Tongue (tissue), 3 donors: ENCODE measurements at places on chromosomes 7 and 10.
A peak's percentile ranks its signal among the peaks of the same experiment; 100 is the strongest.

DNA sequence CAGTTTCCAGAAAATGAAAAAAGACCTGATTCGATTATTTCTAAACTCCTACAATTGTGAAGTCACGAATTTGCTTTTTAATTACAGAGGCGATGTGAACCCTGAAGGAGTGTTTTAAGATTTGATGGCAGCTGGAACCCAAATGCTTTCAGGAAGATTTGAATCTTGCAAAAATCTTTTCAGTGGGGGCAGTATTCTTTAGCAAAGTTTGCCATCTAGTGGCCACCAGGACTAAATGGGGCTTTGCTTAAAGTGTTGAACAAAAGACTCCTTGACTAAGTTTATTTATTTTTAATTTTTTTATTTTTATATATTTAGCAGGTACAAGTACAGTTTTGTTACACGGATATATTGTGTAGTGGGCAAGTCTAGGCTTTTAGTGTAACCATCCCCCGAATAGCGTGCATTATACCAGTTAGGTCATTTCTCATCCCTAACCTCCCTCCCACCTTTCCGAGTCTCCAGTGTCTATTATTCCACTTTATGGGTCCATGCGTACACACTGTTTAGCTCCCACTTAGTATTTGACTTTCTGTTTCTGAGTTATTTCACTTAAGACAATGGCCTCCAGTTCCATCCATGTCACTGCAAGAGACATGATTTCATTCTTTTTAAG is 98.8 kb downstream of the CACNB2 start:
- peak; percentile 61 for DNase-seq

GRCh38 chr10:6068422-6068821 is 6.3 kb upstream of the IL2RA start:
- peak; percentile 6 for DNase-seq

DNA sequence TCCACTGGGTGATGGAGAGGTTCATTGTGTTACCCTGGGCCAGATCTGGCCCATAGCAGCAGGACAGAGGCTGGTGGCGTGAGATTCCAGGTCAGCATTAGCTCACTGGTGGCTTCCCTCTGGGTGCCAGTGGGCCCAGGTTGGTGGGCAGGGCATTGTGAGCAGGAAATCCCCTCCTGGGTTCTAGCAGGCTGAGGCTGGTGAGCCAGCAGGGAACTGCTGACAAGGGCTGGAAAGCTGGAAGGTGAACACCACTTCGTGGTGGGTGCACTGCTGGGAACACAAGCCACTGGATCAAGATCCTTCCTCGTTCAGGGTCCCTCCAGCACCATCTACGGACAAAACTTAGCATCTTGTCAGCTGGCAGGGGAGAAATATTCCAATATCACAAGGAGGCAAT is 259.2 kb upstream of the FZD1 start:
- DNase-seq: no peak

DNA sequence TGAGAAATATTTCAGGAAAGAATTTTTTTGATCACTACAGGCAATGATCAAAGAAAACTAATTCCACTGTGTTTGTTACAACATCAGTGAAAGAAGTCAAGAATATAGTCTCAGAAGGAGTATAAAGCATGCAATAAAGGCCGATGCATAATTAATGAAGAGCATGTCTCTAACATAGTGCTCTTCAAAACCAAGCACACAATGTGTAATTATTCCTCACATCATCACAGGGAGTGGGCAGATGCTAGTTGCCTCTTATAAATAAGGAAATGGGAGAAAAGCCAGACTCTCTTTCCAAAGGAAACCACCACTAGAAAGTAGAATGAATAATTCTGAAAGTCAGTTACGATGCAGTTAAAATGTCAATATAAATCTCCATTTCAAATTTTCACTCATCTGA is 220.1 kb downstream of the TEX36 start:
- DNase-seq: no peak

GRCh38 chr7:1665549-1666316 is 4.3 kb upstream of the ELFN1 start:
- DNase-seq: peak; percentile 45

DNA sequence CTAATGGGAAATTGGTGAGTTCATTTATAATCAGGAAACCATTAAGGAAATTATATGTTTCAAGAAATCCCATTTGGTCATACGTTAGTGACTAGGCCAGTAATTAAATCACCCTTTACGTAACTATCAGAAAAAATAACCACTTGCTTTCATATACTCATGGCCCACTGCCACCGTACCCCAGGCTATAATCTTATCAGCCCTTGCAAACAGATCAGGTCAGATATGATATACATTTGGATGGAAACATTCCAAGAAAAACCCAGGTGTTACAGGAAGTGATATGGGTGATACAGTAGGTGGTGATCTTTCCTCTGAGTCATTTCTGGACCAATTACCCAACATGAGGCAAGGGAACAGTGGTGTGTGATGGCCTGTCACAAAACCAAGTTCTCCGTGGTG is 481.0 kb upstream of the SEMA3A start:
- DNase-seq: no peak

DNA sequence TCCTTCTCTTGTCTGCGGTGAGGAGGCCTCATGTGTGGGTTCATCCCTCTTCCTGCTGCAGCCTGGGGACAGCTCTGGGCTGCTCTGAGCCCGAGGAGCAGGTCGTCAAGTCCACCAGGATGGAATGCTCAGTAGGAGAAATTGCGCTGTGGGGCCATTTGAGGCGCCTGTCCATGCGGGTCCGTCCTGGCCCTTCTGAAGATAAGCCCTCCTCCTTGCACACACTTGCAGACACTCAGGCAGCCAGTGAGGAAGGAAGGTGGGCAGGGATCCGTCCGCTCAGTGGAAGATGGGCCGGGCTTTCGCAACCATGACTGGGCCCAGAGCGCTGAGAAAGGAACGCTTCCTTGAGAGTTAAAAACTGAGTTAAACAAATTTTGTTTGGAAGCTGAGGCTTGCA is 356.8 kb downstream of the GLRX3 start:
- no peak for DNase-seq

DNA sequence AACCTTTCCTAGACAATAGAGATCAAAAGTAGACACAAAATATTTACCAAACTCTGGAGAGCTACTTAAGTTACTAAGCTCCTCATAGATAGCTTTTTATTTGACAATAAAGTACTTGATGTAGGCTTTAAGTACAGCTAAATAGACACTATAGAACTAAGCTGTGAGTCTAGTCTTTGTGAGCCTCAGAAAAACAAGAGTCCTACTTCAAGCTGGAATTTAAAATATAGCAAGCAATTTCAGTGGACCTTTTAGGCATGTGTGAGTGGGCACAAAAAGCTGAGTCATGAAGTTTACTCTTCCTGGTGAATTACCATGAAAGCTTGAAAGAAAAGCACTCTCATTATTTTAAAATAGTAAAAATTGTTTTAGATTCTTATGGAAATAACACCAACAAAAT is 76.1 kb downstream of the ADD3 start:
- DNase-seq: no peak

- peak; percentile 94 for DNase-seq
Observed at GRCh38 chr10:78215645-78216044, 182.0 kb downstream of the RPS24 start.

DNA sequence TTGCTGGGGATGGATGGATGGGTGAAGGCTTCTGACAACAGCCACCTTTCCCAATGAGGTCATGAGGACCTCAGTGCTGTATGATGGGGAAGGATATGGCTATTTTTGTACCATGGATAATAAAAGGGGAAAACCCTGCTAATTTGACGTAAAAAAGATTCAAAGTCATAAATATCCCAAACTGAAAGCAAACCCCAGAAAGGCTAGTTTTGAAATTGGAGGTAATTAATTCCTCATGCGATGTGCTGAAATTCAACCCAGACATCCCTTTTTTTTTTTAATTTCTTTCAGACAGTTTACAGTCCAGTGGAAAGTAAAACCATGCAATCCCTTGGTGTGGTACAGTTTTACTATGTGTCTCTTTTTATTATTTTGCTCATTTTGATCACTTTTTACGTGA is 254.5 kb upstream of the BMPER start:
- DNase-seq: peak; percentile 29

DNA sequence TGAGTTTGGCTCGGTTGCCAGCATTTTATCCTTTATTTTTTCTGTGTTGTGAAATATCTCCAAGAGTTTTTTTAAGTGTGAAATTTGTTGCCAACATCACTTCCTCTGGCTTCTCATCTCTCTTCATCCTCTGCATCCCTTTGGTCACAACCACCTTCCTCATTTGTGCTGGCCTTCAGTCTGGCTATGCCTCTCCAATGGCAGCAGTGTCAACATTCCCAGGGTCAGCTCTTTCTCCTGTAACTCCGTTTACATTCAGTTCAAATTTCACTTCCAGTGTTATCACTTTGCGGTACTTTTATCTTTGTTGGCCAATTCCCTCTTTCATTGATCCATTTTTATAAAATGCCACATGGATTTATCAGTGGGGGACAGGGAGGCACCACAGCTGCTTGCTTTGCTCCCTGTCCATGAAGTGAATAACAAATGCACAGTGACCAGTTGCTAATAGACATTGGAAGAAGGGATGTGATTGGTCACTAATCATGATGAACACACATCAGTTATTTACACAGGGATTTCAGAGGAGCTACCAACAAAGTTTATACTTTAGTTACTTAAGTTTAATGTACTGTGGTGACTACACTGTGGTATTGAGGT is 311.4 kb upstream of the LRGUK start:
- no peak for DNase-seq

DNA sequence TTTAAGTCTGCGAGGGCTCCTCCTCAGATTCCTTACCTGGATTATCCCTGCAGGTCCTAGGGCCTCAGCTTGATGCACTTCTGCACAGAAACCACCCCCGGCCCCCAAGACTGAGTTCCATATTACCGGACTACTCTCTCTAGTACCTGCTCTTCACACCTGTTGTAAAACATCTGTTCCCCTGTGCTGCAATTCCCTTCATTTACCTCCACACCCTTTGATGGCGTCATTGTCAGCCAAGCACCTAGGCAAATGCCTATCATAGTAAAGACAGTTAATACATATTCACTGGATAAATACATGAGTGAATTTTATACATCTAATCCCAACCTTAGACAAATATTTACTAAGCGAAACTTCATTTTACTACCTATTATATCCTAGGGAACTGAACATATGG is 275.5 kb downstream of the PLXDC2 start:
- DNase-seq: peak; percentile 32

GRCh38 chr7:82615527-82615926 is 171.9 kb upstream of the CACNA2D1 start:
- DNase-seq: no peak

DNA sequence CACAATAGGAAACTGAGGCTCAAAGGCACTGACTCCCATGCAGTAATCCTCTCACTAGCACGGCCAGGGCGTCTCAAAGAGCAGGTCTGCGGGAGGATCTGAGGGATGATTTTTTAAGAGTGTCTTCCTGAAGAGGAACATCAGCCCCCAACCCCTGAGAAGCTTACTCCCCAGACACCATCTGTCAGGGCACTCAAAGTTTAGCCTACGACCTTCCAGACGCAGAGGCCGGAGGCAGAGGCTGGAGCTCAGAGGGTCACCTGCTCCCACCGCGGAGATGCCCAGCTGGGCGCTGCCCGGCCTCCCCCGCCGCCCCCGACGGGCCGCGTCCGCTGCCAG is 1.7 kb downstream of the ZNF777 start:
- no peak for DNase-seq

- no peak for DNase-seq
Observed at GRCh38 chr7:133911724-133912123, 215.4 kb upstream of the LRGUK start.

- DNase-seq: peak; percentile 56
Observed at GRCh38 chr10:55024713-55025112, 223.7 kb upstream of the PCDH15 start.

GRCh38 chr7:82762880-82763279 is 319.3 kb upstream of the CACNA2D1 start:
- DNase-seq: no peak

DNA sequence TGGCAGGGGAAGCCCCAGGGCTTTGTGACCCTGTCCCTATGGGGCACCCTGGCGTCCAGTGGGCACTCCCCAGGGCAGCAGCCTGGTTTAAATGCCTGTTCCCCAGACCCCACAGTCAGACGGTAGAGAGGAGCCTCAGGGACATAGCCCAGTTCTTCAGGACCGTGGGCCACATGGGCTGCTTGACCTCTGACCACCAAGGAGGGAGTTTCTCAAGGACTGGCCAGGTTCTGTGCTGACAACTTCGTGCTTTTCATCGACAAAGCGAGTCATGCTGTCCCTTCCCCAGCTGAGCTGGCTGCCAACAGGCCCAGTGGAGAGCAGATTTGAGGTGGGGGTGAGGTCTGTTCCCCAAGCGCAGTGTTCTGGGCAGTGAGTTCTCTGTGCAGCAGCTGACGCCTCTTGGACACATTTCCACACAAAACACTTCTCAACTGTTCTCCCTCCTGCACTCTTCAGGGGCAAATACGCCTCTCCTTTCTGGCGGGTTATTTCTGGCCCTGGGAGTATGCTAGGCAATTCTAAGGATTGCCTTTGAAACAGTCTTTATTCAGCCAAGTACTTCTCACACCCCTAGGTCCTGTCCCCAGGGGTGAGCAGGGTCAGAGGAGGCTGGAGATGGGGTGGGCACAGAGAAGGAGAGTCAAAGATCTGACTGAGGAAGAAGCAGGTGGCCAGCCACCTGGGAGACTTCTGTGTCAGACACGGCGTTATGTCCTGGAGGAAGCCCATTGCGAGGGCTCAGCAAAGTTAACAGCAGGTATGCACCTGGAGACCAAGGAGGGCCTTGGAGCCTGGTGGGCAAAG is 57.3 kb upstream of the CAMK2B start:
- DNase-seq: peak; percentile 21
